Occipital lobe (tissue), 3 donors: ENCODE measurements at places on chromosomes 1 and 21. TPM values are rescaled to one million over a fixed set of nuclear protein-coding genes. Genes with fewer than 3 reads are reported as not detected.

C8B gene
- not detected for total RNA-seq

RYR2 gene
- total RNA-seq = 40.7 TPM

GART gene
- total RNA-seq = 88.7 TPM

RCSD1 gene
- total RNA-seq = 6.9 TPM

GRCh38 chr1:41446851-41447610, 37.5 kb downstream of the EDN2 start:
- no peak for DNase-seq

DNA sequence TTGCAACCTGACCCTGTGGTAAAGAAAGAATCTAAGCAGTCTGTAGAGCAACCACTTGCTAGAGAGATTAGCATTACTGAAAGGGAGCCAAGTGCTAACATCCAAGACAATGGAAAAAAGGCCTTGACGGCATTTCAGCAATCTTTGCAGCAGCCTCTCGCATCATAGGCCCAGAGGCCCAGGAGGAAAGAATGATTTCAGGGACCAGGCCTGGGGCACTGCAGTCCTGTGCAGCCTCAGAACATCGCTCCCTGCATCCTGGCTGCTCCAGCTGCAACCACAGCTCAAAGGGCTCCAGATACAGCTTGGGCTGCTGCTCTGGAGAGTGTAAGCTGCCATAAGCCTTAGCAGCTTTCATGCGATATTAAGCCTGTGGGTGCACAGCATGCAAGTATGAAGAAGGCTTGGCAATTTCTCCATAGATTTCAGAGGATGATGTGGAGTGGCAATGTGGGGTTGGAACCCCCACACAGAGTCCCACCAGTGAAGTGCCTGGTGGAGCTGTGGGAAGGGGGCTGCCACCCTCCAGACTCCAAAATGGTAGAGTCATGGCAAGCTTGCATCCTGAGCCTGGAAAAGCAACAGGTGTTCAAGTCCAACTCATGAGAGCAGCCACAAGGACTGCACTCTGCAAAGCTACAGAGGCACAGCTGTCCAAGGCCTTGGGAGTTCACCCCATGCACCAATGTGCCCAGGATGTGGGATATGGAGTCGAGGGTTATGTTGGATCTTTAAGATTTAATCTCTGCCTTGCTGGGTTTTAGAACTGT, 110.6 kb upstream of the HMGB4 start:
- no peak for DNase-seq

- no peak for DNase-seq
These were observed 23.4 kb downstream of the TTC39A start for GRCh38 chr1:51306950-51307349.

GRCh38 chr1:92833840-92834239, 2.0 kb downstream of the RPL5 start:
- no peak for DNase-seq

DNA sequence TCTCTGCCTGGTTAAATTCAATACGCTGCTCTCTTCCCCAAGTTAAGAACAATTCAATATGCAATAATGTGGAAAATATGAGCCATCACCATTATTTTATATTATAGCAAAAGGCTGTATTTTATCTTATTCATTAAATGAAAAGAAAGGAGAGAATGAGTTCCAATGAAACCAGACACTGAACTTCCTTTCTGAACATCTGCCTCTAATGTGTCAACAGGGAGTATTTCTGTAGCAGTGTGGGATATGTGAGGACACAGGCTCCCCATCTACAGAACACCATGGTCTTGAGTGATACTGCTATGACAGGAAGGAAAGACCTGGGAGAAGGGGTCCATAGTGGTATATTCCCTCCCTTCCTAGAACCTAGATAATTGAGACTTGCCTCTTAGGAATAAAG, 46.3 kb downstream of the CASQ2 start:
- no peak for DNase-seq

GRCh38 chr1:167722152-167722869, 529 bp downstream of the MPZL1 start:
- no peak for DNase-seq

GRCh38 chr1:63189677-63190076, 132.7 kb upstream of the FOXD3 start:
- no peak for DNase-seq

DNA sequence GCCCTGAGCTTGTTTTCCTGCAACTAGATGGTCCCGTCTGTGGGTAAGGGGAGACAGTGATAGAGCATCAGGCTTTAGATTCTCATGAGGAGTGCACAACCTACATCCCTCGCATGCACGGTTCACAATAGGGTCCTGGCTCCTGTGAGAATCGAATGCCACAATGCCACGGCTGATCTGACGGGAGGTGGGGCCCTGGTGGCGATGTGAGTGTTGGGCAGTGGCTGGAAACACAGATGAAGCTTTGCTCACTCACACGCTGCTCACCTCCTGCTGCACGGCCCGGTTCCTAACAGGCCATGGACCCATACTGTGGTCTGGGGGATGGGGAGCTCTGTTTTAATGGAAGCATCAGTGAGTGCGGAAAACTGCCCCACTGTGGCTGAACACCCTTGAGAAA, 35.8 kb upstream of the TTC34 start:
- DNase-seq = no peak
